ENCODE measurements at places on chromosomes 3 and 15. TPM values are rescaled to one million over a fixed set of nuclear protein-coding genes. Genes with fewer than 3 reads are reported as not detected.

DNA sequence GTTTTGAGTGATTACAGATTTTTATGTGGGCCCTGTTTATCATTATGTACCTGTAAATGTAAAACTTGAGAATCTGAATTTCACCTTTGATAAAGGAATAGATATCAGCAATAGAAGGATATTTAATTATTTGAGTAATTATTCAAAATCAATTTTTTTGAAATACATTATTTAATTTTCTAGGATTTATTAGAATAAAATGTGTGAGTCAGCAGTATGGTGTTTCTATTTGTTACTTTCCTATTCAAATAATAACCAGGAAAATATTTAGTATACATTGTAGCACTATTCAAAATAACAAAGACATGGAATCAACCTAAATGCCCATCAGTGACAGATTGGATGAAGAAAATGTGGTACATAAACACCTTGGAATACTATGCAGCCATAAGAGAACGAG, 22.1 kb downstream of the CAPN7 start:
- no peak overlapping the region for H3K27ac ChIP-seq
- no peaks in the 10 kb centered on the region for H3K4me1 ChIP-seq
- no peaks in the 10 kb centered on the region for H3K27me3 ChIP-seq
- H3K36me3 ChIP-seq, result peaks cover 100% of the 10 kb centered on the region
- DNase-seq, result no peak

GRCh38 chr3:141052201-141053069, 1.3 kb downstream of the SPSB4 start:
- H3K36me3 ChIP-seq, result no peaks in the 10 kb centered on the region
- H3K27me3 ChIP-seq, result peaks cover 14% of the 10 kb centered on the region
- H3K4me3 ChIP-seq, result peak overlapping the region; percentile 49
- H3K27ac ChIP-seq, result no peak overlapping the region
- DNase-seq, result peak; percentile 82

GRCh38 chr3:108241721-108242120, 19.5 kb upstream of the IFT57 start:
- H3K4me1 ChIP-seq, result no peaks in the 10 kb centered on the region
- no peak overlapping the region for H3K27ac ChIP-seq
- no peaks in the 10 kb centered on the region for H3K27me3 ChIP-seq
- no peaks in the 10 kb centered on the region for H3K36me3 ChIP-seq
- H3K4me3 ChIP-seq, result no peak overlapping the region

DNA sequence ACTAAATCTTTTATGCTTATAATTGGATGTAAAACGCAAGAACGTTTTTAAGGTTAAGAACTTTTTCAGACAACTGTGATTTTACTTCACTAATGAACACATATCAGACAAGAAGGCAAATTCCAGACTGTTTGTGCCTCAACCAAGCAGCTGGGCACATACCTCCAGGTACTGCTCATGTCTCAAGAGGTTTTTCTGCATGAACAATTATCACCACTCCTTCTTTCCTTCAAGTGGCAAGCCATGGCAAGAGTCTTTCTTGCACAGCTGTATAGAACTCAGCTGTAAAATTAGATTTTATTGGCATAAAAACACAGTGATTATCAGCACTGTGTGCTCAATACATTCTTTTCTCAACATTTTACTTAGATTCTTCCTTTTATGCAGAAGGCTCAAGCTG, 64.3 kb downstream of the FNDC3B start:
- H3K27me3 ChIP-seq, result no peaks in the 10 kb centered on the region
- no peaks in the 10 kb centered on the region for H3K36me3 ChIP-seq
- no peak overlapping the region for H3K4me3 ChIP-seq

DNA sequence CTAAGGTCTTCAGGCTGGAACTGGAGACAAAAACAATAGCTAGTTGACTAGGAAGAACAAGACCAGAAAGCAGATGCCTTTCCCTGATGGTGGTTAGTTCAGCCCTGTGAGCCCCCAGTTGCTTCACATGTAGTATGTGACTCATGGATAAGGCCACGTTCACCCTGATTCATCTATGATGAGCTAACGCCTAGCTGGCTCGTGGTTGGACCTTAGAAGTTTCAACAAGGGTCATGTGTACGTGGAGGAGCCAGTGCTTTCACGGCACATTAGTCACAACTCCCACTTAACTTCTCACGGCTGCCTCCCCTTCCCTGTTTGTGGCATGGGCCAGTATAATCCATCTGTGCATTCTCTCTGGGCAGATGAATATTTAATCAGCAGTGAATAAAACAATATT, 20.6 kb downstream of the COL8A1 start:
- H3K36me3 ChIP-seq, result no peaks in the 10 kb centered on the region
- no peak for DNase-seq
- no peaks in the 10 kb centered on the region for H3K4me1 ChIP-seq
- no peak overlapping the region for H3K4me3 ChIP-seq
- H3K27me3 ChIP-seq, result no peaks in the 10 kb centered on the region

DNA sequence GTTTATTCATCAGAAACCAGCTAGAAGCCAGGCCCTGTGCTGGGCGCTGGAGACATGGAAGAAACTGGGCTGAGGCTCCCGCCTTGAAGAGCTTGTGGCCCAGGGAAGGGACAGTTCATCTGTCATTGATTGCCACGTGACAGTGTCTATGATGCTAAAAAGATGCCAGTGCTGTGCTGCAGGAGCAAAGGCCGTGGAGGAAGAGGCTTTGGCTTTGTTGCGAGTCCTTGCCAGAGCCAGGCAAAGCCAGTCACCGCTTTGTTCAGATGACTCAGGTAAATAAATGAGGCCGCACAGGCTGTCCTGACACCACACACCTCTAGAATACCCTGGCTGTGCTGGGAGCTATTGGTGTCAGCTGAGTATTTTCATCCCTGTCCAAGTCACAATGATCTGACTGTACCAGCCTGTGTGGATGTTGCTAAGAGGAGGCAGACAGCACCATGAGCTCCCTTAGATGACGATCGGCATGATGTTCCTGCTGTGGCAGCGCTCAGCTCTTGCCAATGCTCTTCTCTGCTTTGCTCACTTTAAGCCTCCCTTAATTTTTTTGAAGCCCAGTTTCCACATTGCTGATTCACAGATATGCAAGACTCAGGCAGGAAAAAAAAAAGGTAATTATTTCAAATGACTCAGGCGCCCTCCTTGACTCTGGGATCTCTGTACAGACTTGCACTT, 77.5 kb downstream of the CCNL1 start:
- no peak overlapping the region for H3K4me3 ChIP-seq
- peak overlapping the region; percentile 55 for H3K27ac ChIP-seq
- no peaks in the 10 kb centered on the region for H3K36me3 ChIP-seq
- DNase-seq, result peak; percentile 17

- no peak overlapping the region for H3K4me3 ChIP-seq
- no peaks in the 10 kb centered on the region for H3K27me3 ChIP-seq
- no peaks in the 10 kb centered on the region for H3K36me3 ChIP-seq
Measured at GRCh38 chr3:54193093-54193492, 70.7 kb downstream of the CACNA2D3 start.

DNA sequence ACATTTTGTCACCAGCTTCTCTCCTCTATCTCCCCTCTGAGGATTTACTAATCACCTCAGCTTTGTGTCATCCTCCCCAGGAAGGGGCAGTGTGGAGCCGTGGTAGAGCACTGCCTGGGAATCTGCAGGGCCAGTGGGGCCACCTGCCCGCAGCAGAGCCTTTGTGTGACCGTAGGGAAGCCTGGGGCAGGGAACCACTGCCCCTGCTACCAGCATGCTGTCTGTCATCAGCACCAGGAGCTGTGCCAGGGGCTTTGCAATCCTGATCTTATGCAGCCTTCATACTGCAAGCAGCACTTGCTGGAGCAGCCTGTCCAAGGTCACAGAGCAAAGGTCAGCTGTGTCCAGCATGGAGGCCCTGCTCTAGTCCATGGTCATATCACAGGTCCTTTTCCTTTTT, 170.2 kb upstream of the IL12A start:
- H3K27ac ChIP-seq, result no peak overlapping the region
- no peak for DNase-seq
- H3K4me3 ChIP-seq, result no peak overlapping the region
- H3K4me1 ChIP-seq, result no peaks in the 10 kb centered on the region

- no peak for DNase-seq
- H3K4me1 ChIP-seq, result no peaks in the 10 kb centered on the region
- H3K27me3 ChIP-seq, result no peaks in the 10 kb centered on the region
- H3K27ac ChIP-seq, result no peak overlapping the region
- no peak overlapping the region for H3K4me3 ChIP-seq
Measured at GRCh38 chr3:143241481-143241951, 121.9 kb downstream of the CHST2 start.

DNA sequence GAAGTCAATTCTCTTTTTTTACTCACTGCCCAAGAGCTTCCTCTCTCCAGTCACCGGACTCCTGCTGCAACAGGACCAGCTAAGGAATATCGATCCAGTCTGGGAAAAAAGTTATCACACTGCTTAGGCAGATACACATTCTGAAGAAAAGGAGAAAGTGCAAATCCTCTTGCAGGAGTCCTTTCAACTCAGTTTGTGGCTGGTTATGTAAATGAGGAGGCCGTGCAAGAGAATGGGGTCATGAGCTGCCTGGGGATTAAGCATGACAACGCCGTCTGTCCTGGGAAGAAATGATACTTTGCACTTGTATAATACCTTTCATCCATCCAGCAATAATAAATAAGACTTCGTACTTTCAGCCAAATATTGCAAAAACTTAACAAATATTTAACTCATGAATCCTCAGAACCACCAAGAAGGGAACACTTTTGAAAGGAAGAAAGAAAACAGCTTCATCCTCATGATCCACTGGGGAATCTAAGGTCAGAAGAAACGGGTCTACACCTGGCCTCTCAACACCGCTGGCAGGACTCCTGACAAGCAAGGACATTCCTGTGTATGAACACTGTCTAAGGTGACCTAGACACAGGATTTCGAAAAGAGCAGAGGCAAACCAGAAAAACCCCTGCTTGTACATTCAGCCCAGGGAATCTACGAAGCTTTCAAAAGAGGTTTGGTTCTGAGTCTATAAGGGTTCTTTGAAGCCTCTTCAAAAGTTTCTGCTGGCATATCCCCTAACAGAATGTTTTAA, 13.1 kb upstream of the WWTR1 start:
- no peak overlapping the region for H3K27ac ChIP-seq
- H3K27me3 ChIP-seq, result no peaks in the 10 kb centered on the region
- no peak overlapping the region for H3K4me3 ChIP-seq
- no peaks in the 10 kb centered on the region for H3K36me3 ChIP-seq
- no peaks in the 10 kb centered on the region for H3K4me1 ChIP-seq
- no peak for DNase-seq

- H3K4me1 ChIP-seq, result peaks cover 3% of the 10 kb centered on the region
- no peak for DNase-seq
- H3K4me3 ChIP-seq, result no peak overlapping the region
- H3K36me3 ChIP-seq, result no peaks in the 10 kb centered on the region
- no peak overlapping the region for H3K27ac ChIP-seq
Measured at GRCh38 chr3:177286034-177286433, 88.8 kb upstream of the TBL1XR1 start.

DNA sequence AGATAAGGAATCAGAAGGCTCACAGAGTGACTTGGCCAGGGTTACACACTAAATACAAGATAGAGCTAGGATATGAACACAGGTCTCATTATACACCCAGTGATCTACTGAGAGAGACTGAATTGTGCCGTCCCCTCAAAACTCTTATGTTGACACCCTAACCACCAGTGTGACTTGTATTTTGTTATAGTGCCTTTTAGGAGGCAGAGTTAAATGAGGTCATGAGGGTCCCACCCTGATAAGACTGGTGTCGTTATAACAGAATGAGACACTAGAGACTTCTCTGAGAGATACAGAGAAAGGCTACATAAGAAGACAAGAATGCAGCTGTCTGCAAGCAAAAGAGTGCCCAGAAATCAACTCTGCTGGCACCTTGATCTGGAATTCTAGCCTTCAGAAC, 12.6 kb downstream of the KPNA1 start:
- H3K4me3 ChIP-seq, result no peak overlapping the region
- H3K27me3 ChIP-seq, result no peaks in the 10 kb centered on the region
- no peak for DNase-seq
- peaks cover 65% of the 10 kb centered on the region for H3K4me1 ChIP-seq
- H3K27ac ChIP-seq, result no peak overlapping the region

- H3K4me3 ChIP-seq, result no peak overlapping the region
- no peak overlapping the region for H3K27ac ChIP-seq
- H3K4me1 ChIP-seq, result peaks cover 6% of the 10 kb centered on the region
- DNase-seq, result peak; percentile 72
Measured at GRCh38 chr3:122952520-122952919, 75.0 kb downstream of the SEMA5B start.

GRCh38 chr3:66490984-66491383, 9.8 kb downstream of the LRIG1 start:
- H3K4me1 ChIP-seq, result peaks cover 99% of the 10 kb centered on the region
- no peaks in the 10 kb centered on the region for H3K27me3 ChIP-seq
- no peak overlapping the region for H3K27ac ChIP-seq

DNA sequence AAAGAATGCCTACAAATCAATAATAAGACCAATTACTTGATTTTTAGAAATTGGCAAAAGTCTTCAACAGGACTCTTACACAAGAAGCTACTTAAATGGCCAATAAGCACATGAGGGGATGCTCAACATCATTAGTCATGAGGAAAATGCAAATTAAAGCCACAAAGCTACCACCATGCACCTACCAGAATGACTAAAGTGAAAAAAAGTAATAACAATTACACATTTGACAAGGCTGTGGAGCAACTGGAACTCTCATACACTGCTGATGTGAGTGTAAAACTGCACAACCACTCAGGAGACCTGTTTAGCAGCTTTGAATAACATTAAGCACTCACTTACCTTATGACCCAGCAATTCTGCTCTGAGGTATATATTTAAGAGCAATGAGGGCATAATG, 68.4 kb downstream of the PPCDC start:
- H3K36me3 ChIP-seq, result no peaks in the 10 kb centered on the region
- no peak overlapping the region for H3K4me3 ChIP-seq
- no peaks in the 10 kb centered on the region for H3K27me3 ChIP-seq
- H3K4me1 ChIP-seq, result no peaks in the 10 kb centered on the region
- no peak for DNase-seq

GRCh38 chr15:83673385-83673784, 19.5 kb downstream of the ADAMTSL3 start:
- no peak overlapping the region for H3K27ac ChIP-seq
- no peaks in the 10 kb centered on the region for H3K36me3 ChIP-seq
- DNase-seq, result no peak
- no peaks in the 10 kb centered on the region for H3K4me1 ChIP-seq
- H3K4me3 ChIP-seq, result no peak overlapping the region

- H3K4me3 ChIP-seq, result no peak overlapping the region
- H3K4me1 ChIP-seq, result no peaks in the 10 kb centered on the region
- H3K27me3 ChIP-seq, result no peaks in the 10 kb centered on the region
Measured at GRCh38 chr3:143552851-143553250, 295.4 kb downstream of the SLC9A9 start.

GRCh38 chr3:170690661-170690981, 104.7 kb upstream of the SLC7A14 start:
- no peak for DNase-seq
- H3K4me3 ChIP-seq, result no peak overlapping the region
- H3K27me3 ChIP-seq, result no peaks in the 10 kb centered on the region
- peaks cover 6% of the 10 kb centered on the region for H3K4me1 ChIP-seq

- DNase-seq, result no peak
- H3K36me3 ChIP-seq, result no peaks in the 10 kb centered on the region
- H3K27me3 ChIP-seq, result no peaks in the 10 kb centered on the region
- H3K4me3 ChIP-seq, result no peak overlapping the region
- no peak overlapping the region for H3K27ac ChIP-seq
Measured at GRCh38 chr15:56042982-56043980, 49.9 kb upstream of the NEDD4 start.

ALDH1L1 gene
- 17.4 TPM for total RNA-seq

TRIM59 gene
- total RNA-seq, result not detected

SI gene
- 1.2 TPM for total RNA-seq

ASB7 gene
- 17.4 TPM for total RNA-seq

PYGO1 gene
- total RNA-seq, result not detected

LXN gene
- 8.7 TPM for total RNA-seq

IL17RB gene
- total RNA-seq, result 34.2 TPM

All from stomach (tissue), 19 donors.